ENCODE measurements at places on chromosomes 3 and 15.

DNA sequence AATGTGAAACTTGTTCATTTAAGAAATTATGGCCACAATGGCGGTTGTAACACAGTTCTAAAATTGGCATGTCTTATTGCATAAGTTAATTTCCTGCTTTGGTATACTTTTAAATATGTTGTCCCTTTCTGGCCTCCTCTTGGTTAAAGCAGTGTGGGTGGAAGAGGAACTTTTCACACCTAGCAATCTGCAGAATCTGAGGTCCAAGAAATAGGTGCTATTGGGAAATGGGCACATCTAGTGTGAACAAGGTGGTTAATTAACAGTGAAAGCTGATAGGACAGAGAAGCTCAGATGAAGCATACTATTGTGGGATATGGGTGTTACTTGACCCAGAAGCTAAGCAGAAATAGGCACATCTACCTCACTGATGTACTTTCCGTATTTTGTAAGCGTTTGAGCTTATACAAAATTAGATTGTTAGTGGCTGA, 10.6 kb downstream of the CMC1 start:
- DNase-seq = no peak

GRCh38 chr3:48711727-48712126, 5.3 kb downstream of the IP6K2 start:
- DNase-seq = no peak

- no peak for DNase-seq
Observed at GRCh38 chr3:46110701-46111493, 83.6 kb upstream of the XCR1 start.

- DNase-seq = no peak
Observed at GRCh38 chr3:94158512-94158911, 95.7 kb downstream of the NSUN3 start.

GRCh38 chr3:69774029-69774428, 34.8 kb downstream of the MITF start:
- no peak for DNase-seq

GRCh38 chr15:54722342-54722986, 474.3 kb downstream of the RSL24D1 start:
- no peak for DNase-seq

DNA sequence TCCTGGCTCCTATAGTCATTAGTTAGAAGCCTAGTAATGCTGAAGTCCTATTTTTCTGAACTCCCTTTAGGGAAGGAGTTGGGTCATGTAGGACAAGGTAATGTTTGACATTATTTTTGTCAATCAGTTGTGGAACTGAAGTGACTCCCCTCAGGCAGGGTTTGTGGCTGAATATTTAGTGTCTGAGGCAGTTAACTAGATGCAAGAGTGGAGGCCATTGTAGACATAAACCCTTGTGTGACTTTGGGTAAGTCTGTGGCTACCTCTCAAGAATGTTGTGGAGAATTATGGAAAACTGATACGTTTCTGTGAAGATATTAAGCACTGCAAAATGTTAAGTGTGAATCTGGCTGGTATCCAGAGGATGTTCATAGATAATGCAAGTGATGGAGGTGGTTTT, 125.2 kb upstream of the PHLDB2 start:
- no peak for DNase-seq

GRCh38 chr3:123246866-123247265, 45.1 kb downstream of the SEC22A start:
- no peak for DNase-seq

DNA sequence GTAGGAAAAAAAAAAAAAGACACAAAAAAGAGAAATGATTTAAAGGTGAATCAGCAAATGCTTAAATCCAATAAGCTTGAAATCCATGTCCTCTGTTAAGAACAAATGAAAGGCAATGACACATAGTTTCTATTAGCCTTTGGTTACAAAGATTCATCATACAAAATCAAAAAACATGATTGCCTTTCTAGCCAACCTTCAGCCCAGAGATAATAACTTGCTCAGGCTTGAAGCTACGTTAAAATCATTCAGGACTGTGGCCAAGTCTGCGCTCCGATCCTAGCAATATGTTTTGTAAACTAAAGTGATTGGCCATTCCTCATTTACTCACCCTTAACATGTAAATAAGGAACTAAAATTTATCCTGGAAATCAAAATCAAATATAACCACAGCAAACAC, 556.7 kb downstream of the FGF12 start:
- no peak for DNase-seq

DNA sequence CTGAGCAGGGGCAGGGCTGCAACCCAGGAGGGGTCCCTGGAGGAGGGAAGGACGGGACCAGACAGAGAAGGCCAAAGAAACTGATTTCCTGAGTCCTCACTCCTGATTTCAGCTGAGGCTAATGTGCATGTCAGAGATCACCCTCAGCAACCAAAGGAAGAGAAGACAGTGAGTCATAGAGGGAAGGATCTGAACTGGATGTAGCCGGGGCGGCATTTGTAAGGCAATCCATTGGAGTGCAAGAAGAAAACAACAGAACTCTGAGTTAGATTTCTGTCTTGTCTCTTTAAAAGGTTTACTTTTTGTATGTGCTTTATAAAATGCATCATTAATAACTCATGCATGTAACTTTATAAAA, 105.3 kb upstream of the AGBL1 start:
- no peak for DNase-seq

DNA sequence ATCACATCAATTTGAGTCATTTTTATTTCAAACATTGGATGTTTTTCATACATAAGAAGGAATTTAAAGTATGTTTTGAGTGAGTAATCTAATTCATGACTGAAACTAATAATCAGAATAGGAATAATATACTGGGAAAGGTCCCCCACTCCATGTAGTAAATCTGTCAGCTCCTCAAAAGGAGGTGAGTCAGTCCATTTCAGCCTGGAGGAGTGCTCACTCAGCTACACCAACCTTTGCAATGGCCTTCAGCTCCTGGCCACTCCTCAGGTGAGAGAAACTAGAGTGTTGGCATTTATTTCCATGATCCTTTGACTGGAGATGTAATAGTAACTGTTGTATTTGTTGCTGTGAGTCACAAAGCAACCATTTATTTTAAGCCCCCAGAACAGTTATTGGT, 744.9 kb upstream of the ARRDC4 start:
- no peak for DNase-seq

- no peak for DNase-seq
Observed at GRCh38 chr15:26971271-26972018, 464 bp downstream of the GABRG3 start.

DNA sequence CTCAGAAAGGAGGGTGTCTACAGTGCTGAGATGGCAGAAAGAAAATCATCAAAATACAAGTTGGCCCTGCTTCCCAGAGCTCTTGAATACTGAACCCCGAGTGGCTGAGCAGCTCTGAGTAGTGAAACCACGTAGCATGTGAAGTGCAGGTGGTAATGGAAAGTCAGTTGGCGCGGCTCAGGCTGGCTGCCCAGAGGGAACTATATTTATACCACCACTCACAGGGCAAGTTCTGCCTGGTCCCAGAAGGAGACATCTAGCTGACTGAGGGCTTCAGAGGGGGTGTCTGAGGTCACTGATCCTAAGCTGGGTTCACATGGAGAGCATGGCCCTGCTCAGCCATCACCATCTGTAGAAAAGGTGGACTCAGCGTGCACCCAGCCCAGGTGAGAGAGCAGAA, 129.6 kb upstream of the AGBL1 start:
- DNase-seq = no peak

Data from cortex of kidney (tissue), 1 donor.